ENCODE measurements at places on chromosomes 12 and 14.

DNA sequence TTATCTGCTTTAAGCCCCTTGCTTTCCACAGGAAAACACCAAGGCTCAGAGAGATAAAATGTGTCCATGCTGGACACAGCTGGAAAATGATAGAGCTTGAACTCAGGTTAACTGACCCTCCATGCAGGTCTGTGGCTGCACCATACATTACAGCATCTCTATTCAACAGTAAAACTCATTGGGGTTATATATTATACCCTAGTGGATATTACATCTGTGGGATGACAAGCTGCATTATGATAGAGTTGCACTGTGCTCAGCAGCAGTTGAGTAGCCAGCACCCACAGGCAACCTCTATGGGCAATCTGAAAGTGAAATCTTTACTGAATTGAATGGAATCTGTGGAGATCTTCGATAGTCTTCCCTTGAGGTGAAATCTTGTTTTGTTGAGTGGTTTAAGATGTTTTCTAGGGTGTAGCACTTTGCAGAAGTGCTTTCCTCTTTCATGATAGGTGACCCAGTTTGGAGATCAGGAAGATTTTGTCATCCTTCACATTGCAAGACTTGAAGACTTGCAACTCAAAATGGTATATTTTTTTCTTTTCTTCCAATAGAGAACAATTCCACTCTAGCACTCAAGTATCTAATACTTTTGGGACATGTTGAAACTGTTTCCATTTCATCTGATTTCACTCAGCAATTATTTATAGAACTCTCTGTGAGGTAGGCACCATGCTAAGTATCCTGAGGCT, 389.2 kb downstream of the RAD51B start:
- DNase-seq: no peak

DNA sequence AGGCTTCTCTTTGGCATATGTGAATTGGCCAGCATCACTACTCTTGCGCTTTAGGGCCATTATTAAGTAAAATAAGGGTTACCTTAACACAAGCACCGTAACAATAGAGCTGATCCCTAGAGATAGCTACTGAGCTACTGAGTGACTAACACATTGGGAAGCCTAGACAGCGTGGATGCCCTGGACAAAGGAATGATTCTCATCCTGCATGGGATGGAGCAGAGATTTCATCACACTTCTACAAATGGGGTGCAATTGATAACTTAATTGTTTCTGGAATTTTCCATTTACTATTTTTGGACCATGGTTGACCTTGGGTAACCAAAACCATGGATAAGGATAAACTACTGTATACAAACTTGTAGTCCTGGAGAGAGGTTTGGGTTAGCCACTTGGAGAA, 57.1 kb downstream of the FBXO34 start:
- no peak for DNase-seq

GRCh38 chr12:7210642-7211151, 21.2 kb downstream of the PEX5 start:
- no peak for DNase-seq

DNA sequence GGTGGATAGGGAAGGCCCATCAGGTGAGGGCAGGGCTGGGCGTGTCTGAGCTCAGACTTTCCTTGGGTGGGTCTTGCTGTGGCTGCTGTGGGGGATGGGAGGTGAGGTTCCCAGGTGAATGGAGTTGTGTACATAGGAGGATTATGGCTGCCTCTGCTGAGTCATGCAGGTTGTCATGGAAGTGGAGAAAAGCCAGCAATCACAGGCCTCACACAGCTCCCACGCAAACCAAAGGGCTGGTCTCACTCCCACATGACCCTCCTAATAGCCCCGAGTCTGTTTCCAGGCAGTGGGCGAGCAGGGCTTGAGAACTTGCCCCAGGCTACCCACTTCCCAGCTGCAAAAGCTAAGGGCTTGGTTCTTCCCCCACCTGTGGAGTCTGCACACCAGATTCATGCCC, 149.5 kb downstream of the IPO8 start:
- DNase-seq: no peak

DNA sequence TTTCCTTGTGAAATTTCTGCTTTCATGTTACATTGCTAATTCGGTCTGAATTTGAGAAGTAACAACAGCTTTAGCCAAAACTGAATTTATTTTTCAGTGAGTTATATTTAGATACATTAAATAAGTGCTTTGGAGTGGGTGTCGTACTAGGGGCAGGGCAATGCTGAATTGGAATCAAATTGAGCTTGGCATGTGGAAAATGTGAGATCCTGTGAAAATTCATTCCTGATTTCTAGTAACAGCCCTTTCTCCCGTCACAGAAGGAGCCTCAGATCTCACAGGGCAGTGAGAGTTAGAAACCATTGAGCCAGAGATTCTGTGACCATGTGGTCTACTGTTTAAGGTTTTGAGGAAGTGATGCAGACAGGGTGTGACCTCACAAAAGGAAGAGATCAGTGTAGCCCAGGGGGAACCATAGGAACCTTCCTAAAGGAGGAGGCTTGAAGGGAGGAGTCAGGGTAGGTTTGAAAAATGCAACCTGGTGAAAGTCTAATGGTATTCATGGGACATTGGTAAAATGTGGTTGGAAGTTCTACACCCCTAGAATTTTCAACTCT, 1136.8 kb downstream of the AACS start:
- no peak for DNase-seq

DNA sequence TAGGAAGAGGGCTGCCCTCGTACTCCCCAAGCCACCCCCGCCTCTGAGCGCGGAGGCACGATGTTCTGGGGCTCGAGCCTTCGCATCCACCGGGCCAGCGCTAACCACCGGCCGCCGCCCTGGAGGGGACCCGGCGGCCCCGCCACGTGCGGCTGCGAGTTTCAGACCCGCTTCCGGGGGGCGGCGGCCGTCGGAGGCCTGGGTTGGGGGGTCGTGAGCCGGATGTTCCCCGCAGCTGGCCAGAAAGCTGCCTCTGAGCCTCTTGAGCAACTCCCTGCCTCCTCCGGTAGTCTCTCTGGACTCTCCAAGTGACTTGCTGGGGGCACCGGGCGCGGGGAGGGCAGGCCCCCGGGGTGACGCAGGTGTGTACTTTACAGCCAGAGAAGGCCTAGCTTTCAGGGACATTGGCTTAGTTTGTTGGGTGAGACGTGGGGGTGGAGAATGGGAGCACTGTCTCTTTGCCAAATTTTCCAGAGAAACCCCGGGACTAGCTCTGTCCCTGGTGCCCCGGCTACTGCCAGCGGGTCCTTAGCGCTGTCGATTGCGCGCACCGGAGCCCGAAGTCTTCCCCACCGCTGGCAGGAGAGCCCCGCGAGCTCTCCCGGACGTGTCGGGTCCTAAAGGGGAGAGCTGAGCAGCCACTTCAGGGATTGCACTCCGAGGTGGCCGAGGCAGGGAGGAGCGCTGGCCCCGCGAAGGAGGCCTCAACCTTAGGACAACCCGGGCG, 15.6 kb downstream of the OTX2 start:
- no peak for DNase-seq

DNA sequence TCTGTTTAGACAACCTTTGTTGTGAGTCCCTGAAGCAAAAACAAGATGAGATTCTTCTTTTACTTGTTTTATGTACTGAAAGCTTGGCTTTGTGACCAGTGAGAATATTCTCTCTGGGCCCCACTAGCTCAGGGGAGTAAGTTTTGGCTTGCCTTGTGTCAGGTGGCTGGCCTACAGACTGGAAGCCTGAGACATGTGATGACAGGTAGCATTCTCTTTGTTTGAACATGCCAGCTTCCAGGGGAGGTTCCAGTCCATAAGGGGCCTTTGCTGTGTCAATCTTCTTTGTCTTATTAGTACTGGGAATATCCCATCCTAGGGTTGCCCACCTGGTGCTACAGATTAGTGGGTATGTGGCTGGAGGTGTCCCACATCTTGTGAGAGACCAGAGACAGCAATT, 66.1 kb upstream of the FERMT2 start:
- DNase-seq: no peak

DNA sequence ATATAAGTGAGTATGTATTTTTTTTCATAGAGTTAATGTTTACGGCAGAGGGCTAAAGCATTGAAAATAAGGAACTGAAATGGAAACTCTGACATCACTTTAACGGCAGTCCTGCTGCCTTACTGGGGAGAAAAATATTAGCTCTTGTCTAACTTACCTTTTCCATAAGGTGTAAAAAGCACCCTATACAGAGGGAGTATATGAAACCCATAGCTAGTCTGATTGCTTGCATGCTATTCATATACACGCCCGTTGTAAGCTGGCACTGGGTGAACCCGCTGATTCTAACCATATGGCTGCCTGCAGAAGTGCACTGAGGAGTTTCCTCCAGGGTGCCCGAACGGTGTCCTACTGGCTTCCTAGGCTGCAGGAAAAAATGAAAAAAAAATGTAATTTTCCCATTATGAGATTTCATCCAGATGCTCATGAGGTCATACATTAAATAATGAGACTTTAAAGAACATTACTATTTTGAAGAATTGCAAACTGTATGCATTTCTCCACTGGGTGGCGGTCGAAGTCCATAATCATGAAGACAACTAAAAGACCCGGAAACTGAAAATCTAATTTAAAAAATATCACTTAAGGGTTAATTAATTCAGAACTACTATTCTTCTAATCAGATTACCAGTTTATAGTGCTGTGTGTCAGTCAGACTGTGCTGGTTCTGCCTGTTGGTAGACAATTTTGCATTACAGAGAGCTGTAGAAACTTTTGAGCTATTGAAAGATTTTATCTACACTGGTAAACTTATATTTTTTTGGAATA, 144.7 kb downstream of the ALX1 start:
- peak; percentile 36 for DNase-seq

DNA sequence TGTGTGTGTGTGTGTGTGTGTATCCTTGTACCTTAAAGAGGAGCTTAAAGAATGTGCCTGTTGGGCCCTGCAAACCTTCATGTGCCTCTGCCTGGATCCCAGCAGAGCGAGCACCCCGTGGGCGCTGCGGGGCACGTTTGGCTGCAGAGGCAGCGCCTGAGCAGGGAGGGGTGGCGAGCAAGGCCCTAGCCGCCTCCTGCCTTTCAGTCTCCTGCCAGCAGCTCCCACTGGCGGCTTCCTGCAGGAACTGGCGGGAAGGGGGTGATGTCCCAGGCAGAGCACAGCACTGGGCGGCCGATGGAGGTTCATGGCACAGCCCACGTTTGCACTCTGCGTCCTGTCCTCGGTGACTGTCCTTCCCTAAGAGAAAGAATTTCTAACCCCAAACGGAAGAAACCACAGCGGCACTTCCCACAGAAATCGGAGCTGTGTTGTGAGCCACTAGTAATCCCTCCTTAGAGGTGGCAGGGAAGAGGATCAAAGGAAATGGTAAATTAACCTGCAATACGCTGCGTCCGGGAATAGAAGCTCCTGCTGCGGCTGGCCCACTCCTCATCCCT, 19.8 kb downstream of the ZBTB42 start:
- DNase-seq: peak; percentile 72

- peak; percentile 27 for DNase-seq
These were observed 239.4 kb upstream of the KRR1 start for GRCh38 chr12:75750716-75751306.

- no peak for DNase-seq
These were observed 10.0 kb upstream of the ITGA5 start for GRCh38 chr12:54429014-54429471.

- DNase-seq: no peak
These were observed 91.4 kb downstream of the SETD3 start for GRCh38 chr14:99389174-99389826.

DNA sequence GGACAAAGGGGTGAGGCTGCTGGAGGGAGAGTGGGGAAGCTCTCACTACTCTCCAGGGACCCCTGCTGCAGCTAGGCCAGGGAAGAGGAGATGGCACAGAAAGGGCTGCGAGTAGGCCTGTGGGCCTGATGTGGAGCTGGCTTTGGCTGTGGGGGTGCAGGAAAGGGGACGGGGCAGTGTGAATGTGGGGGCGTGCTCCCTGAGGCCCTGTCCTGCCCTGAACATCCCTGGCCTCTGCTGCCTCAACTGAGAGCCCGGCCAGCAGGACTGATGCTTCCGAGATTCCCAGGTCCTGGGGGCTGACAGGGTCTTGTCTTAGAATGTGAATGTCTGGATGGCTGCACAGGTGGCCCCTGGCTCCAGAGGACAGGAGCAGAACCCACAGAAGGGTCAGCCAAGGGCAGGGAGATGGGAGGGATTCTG, 64.2 kb downstream of the CHGA start:
- DNase-seq: no peak

DNA sequence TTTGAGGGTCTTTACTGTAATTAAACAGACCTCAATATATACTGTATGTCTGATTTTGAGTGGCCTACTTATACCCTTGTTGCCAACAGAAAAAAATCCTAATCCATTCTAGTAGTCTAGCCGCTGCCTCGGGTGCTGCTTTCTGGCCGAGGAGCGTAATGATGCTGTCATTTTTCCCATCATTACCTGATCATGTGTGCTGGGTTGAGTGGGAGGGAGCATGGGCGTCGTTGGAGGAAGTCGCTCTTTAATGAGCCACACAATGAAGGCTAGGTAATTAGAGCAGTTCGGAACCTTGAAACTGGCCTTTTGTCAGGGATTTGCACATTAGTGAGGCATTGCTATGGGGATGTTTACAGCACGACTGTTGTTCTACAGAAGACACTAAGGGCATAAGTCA, 76.1 kb upstream of the RFX4 start:
- DNase-seq: no peak

DNA sequence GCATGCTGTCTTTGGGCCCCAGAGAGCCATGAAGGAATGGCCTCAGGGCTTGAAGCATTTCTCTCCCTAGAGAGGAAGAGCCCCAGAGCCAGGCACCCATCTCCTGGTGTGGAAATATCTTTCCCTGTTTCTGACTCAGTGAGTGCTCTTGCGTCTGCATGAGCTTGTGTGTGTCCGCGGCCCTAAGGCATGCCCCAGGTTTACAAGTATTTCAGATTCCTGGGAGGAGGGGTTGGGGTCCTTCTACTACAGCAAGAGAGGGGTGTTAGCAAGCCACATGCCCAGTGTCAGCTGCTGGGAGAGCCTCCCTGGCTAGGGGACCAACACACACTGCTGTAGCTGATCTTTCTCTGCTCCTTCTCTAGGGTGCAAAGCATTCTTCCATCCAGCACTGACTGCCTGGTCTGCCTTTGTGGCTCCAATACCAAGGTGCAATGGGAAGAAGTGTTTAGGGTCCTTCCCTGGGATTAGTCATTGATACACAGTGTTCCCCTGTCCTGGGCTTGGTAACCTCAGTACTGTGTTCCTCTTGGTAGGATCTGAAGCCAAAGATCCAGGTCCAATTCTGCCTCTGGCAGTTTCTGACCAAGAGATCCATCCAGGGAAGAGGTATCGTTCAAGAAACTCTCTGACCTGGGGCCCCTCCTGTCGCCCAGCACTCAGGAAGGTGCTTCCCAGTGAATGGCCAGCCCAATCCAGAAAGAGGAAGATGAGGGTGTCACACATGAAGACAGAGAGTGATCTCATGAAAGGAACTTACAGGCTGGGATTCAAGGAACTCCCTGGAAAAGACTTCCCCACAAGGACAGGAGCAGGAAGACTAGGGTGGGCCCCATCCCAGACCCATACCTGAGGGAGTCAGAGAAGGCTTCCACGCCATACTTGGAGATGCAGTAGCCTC, 3.1 kb downstream of the RDH16 start:
- DNase-seq: no peak

- no peak for DNase-seq
These were observed 86.7 kb downstream of the CALM1 start for GRCh38 chr14:90483571-90483974.

GRCh38 chr12:124278389-124279101, 16.3 kb upstream of the RFLNA start:
- DNase-seq: peak; percentile 85

All from right hindlimb (tissue), 1 donor.